Femur (tissue), 1 donor: ENCODE measurements at places on chromosomes 16 and 17.

GRCh38 chr17:82157046-82158035 is 55.3 kb downstream of the CCDC57 start:
- DNase-seq = no peak

- DNase-seq = no peak
Measured at GRCh38 chr17:65985571-65985970, 206.4 kb downstream of the CEP112 start.

- DNase-seq = no peak
Measured at GRCh38 chr16:51167170-51167895, 16.3 kb upstream of the SALL1 start.

- DNase-seq = peak; percentile 88
Measured at GRCh38 chr17:57927048-57927723, 28.0 kb downstream of the CUEDC1 start.

DNA sequence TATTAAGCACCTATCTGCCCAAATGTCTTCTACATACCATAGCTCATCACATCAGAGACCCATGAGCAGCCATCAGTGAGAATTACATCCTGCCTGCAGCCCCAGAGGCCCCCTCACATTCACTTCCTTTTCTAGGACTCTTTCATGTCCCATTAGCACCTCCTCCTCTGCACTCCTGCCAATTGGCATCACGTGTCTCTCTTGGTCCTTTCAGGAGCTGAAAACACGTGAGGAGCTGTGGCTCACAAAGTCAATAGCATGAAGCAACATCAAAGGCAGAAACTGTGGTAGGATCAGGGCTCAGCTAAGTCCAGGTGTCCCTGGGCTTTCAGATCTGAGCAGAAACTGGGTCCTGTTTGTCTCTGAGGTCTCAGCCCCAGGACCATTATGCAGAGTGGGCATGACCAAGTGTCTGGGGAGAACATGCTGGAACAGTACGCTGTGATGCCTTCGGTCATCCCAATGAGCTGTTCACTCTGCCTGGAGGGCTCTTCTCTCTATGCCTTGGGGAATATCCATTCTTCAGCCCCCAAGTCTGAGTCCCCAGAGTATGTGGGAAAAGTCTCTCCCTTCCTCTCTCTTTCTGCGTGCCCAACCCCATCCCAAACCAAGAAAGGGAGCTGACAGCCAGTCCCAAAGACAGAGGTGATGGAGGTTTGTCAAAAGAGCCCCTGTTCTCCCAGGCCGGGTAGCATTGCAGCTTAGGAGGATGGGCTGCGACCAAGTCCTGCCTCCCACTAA is 457.0 kb upstream of the CDH5 start:
- DNase-seq = no peak

DNA sequence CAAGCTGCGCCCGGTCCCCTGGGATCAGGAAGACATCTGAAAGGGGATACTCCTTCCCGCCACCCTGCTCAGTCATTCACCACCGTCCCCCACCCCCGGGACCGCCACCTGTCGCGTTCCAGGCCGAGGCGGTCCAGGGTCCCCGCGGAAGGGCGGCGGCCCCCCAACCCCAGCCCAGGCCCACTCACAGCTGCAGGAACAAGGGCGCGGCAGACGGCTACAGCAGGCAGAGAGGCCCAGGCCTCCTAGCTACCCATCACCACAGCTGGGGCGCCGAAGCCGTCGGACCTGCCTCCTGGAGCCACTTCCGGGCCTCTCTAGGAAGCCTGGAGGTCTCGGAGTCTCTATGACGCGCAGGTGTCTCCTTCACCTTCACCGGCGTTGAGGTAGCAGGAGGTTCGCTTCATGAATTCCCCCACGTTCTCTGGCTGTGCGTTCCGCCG is at the start of gene SDR42E1:
Gene SDR42E1 (minus strand): TSS at position 272 of the 443 bp plus-strand sequence. CDS start 10,612 bp downstream, outside the sequence.
- DNase-seq = peak; percentile 25

- DNase-seq = peak; percentile 90
Measured at GRCh38 chr16:4410335-4411075, 5.9 kb downstream of the CORO7 start.

- DNase-seq = peak; percentile 84
Measured at GRCh38 chr16:4330277-4330874, 14.5 kb downstream of the GLIS2 start.

- DNase-seq = no peak
Measured at GRCh38 chr16:19239511-19240155, 45.9 kb upstream of the CLEC19A start.

DNA sequence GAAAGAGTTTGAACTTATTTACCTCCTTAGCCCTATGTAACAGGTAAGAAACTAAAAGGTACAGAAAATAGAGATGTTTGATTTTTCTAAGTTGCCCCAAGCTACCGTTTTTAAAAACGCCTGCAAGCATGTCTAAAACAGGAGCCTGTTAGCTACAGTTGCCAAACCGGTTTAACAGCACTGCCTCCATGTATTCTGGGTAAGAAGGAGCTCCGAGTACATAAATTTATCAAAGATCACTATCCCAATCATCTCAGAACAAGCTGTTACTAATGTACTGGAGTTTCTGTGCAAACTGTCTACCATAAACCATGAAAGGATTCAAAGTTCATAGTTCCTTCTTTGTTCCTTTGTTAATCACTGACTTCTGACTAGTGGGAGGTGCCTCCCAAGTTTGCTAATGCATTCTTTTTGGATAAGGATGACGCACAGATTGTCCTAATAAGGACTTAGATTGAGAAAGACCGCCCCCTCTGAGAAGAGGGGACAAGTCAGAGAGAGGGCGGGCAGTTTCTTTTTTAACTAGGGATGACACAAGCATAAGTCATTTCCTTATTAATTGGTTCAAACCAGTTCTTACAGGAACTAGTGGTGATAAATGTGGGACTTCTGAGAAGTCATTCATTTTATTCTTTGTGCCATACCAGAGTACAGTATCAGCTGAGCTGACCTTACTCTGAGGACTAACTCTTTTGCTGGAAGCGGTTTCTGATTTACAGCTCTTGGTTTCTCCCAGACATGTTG is 55.3 kb downstream of the TUBD1 start:
- DNase-seq = peak; percentile 80

GRCh38 chr17:34850023-34850422 is 111.2 kb downstream of the CCT6B start:
- no peak for DNase-seq

GRCh38 chr17:41466988-41467387 is at the start of gene KRT32:
KRT32 (minus strand) TSS chr17:41467386; CDS start chr17:41467325, 61 bp downstream.
- no peak for DNase-seq

- peak; percentile 42 for DNase-seq
Measured at GRCh38 chr17:16352303-16352666, 984 bp downstream of the CENPV start.

- no peak for DNase-seq
Measured at GRCh38 chr17:79466562-79467350, 144.1 kb downstream of the RBFOX3 start.

- no peak for DNase-seq
Measured at GRCh38 chr17:39928858-39929645, 1.5 kb downstream of the LRRC3C start.

DNA sequence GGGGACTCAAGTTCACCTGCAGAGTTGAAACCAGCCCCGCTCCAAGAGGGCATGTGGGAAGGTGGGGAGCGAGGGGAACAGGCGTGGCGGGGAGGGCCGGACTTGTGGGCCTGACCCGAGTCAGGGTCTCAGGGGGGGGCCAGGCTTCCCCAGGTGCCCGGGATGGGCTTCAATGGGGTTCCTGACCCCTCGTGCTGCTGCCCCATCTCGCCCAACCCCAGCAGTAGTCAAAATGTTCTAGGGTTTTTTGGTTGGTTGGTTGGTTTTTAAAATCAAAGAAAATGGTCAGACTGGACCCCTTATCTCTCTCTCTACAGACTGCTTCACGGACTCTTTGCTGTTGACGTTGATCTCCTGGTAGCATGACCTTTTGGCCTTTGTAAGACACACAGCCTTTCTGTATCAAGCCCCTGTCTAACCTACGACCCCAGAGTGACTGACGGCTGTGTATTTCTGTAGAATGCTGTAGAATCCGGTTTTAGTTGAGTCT is 69.5 kb downstream of the AMFR start:
- peak; percentile 16 for DNase-seq

- peak; percentile 69 for DNase-seq
Measured at GRCh38 chr17:75808905-75809621, 24.5 kb downstream of the UNK start.

DNA sequence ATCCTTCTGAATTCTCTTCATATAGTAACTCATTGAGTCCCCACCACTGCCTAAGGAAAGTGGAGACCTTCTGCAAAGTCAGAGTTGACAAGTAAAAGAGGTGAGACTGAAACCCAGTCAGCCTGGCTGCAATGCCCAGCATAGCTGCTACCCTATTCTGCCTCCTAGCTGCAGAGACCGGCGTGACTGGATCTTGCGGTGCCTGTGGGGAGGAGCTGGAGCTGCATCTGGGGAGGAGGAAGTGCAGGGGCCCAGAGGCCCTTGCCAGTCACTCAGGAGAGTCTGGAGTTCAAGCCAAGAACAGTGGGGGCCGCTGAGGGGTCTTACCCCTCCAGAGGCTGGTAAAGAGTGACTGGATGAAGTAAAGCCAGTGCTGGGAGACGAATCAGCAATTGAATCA is 35.0 kb upstream of the ZNF423 start:
- DNase-seq = no peak

GRCh38 chr16:24721830-24722238 is 7.6 kb upstream of the TNRC6A start:
- DNase-seq = no peak

GRCh38 chr17:82915010-82915756 is 75.4 kb upstream of the ZNF750 start:
- no peak for DNase-seq

- no peak for DNase-seq
Measured at GRCh38 chr17:559551-560431, 154.8 kb downstream of the VPS53 start.

DNA sequence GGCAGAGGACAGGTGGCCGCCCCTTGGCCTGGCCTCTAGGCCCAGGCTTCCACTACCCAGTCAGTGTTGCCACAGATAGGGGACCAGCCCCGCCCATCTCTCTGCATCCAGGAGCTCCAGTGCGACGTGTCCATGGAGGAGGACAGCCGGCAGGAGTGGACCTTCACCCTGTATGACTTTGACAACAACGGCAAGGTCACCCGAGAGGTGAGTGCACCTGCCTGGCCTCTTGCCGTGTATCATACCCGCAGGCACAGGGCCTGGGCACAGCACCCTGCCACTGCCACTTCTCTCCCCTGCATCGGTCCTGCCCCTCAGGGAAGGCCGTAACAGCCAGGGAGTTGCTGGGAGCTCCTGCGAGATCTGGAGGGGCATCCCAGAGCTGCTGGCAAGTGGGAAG is 55.7 kb downstream of the SNX20 start:
- DNase-seq = no peak
